Tibial nerve (tissue), 4 donors: ENCODE measurements at places on chromosomes 11 and 22. TPM values are rescaled to one million over a fixed set of nuclear protein-coding genes. Genes with fewer than 3 reads are reported as not detected.

PNPLA5 gene
- total RNA-seq: not detected

RAG2 gene
- total RNA-seq: not detected

RASD2 gene
- total RNA-seq: 1.5 TPM

KCNQ1 gene
- total RNA-seq: 11.4 TPM

ESAM gene
- total RNA-seq: 45.9 TPM

PRR5L gene
- total RNA-seq: 8.8 TPM

DNA sequence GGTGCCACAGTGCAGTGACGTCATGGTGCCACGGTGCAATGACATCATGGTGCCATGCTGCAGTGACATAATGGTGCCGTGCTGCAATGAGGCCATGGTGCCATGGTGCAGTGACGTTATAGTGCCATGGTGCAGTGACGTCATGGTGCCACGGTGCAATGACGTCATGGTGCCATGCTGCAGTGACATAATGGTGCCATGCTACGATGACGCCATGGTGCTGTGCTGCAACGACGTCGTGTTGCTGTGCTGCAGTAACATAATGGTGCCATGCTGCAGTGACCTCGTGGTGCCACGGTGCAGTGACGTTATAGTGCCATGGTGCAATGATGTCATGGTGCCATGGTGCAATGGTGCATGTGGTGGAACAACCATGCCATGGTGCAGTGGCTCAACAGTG, 45.3 kb downstream of the DHCR7 start:
- no peak overlapping the region for H3K4me3 ChIP-seq
- H3K4me1 ChIP-seq: no peaks in the 10 kb centered on the region
- H3K36me3 ChIP-seq: no peaks in the 10 kb centered on the region
- no peak overlapping the region for H3K27ac ChIP-seq

- H3K4me1 ChIP-seq: no peaks in the 10 kb centered on the region
- no peak for DNase-seq
- H3K36me3 ChIP-seq: no peaks in the 10 kb centered on the region
- no peaks in the 10 kb centered on the region for H3K27me3 ChIP-seq
- H3K27ac ChIP-seq: no peak overlapping the region
Observed at GRCh38 chr11:94790661-94791180, 22.6 kb downstream of the AMOTL1 start.

- no peaks in the 10 kb centered on the region for H3K27me3 ChIP-seq
- no peak overlapping the region for H3K27ac ChIP-seq
- H3K4me3 ChIP-seq: no peak overlapping the region
- no peaks in the 10 kb centered on the region for H3K36me3 ChIP-seq
Observed at GRCh38 chr11:46513934-46514342, 79.9 kb downstream of the AMBRA1 start.

GRCh38 chr11:9399466-9399865, 15.0 kb downstream of the IPO7 start:
- no peak overlapping the region for H3K4me3 ChIP-seq
- H3K4me1 ChIP-seq: no peaks in the 10 kb centered on the region
- no peaks in the 10 kb centered on the region for H3K36me3 ChIP-seq

- no peak overlapping the region for H3K4me3 ChIP-seq
- no peaks in the 10 kb centered on the region for H3K36me3 ChIP-seq
Observed at GRCh38 chr11:117953024-117953671, 23.9 kb upstream of the TMPRSS13 start.

DNA sequence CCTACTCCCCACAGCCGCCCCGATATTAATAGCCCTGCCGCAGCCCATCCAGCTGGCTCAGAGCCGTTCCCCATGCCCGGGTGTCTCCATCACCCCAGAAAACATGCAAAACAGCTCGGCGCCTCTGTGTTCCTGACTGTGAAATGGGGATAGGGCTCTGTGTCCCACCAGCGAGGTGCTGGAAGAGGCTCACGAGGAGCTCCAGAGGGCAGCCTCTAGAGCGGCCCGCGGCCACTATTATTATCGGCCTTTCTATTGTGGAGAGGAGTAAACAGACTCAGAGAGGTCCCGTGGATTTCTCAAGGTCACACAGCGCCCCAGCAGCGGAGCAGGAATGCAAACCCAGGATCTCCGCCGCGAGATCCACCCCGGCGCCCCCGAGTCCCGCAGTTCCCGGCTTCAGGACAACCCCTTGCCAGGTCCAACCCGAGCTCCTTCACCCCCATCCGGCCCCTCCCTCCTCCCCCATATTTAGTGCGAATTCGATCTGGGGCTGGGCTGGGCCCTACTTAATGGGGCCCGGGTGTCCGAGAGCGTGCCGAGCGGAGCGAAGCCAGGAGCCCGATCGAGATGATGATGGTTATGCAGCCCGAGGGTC, at the start of gene ACTN3:
Gene ACTN3, plus strand, starts transcription at position 536 of the 598 bp plus-strand sequence. Its CDS starts 35 bp downstream, at position 571.
- DNase-seq: peak; percentile 29
- no peaks in the 10 kb centered on the region for H3K27me3 ChIP-seq
- peaks cover 22% of the 10 kb centered on the region for H3K36me3 ChIP-seq
- peak within 1 kb of the TSS; percentile 27 for H3K27ac ChIP-seq
- peak within 1 kb of the TSS; percentile 70 for H3K4me3 ChIP-seq
- peaks cover 16% of the 10 kb centered on the region for H3K4me1 ChIP-seq

DNA sequence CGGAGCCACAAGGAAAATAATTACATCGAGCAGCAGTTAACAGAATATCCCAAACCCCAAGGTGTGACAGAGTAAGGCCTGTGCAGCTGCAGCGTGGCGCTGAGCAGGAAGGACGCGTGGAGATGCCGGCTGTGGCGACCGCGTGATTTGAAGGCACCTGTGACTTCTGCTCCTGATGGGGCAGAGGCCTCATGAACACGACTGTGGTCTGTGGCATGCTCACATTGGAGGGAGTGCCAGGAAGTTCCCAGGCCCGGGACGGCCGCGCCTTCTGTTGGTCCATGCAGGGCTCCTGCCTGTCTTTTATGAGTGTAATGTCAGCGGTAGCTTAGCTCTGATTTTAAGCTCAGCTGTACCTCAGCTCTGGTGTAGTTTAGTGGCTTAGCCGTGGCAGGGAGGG, 50.4 kb downstream of the TPCN2 start:
- no peak overlapping the region for H3K27ac ChIP-seq
- no peaks in the 10 kb centered on the region for H3K27me3 ChIP-seq
- H3K4me3 ChIP-seq: no peak overlapping the region
- H3K4me1 ChIP-seq: peaks cover 20% of the 10 kb centered on the region
- DNase-seq: no peak

DNA sequence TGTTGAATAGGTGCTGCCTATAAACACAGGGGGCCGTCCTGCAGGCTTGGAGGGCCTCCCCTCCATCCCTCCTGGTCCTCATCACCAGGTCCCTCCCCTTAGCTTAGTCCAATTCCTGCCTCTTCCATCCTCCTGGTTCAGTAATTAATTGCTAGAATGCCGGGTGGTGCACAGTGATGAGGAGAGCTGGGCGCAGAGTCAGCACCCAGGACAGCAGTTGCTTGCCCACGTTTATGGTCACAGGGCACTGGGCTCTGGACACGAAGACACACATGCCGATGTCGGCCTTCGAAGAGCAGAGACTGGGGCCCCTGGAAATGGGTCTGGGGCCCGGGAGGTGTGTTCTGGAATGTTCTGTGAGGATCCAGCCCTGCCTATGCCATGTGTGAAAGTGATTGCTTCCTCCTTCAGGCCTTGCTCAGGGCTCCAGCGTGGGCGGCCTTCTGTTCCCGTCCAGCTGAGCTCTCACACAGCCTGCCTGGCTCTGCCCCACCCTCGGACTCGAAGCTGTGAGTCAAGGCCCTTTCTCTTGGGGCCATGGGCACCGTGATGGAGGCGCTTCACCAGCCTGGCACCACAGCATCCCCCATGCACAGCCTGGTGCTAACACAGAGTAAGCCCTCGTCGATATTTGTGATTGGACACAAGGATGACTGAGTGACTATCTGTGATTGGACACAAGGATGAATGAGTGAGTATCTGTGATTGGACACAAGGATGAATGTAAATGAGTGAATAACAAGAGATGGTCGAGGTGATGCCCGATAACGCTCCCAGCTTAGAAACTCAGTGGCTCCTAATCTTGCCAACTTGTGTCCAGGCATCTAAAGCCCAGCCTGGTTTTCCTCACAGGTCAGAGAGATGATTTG, 884.7 kb downstream of the BRD1 start:
- H3K4me3 ChIP-seq: no peak overlapping the region
- no peaks in the 10 kb centered on the region for H3K27me3 ChIP-seq
- DNase-seq: no peak
- H3K4me1 ChIP-seq: no peaks in the 10 kb centered on the region
- no peaks in the 10 kb centered on the region for H3K36me3 ChIP-seq
- H3K27ac ChIP-seq: no peak overlapping the region

DNA sequence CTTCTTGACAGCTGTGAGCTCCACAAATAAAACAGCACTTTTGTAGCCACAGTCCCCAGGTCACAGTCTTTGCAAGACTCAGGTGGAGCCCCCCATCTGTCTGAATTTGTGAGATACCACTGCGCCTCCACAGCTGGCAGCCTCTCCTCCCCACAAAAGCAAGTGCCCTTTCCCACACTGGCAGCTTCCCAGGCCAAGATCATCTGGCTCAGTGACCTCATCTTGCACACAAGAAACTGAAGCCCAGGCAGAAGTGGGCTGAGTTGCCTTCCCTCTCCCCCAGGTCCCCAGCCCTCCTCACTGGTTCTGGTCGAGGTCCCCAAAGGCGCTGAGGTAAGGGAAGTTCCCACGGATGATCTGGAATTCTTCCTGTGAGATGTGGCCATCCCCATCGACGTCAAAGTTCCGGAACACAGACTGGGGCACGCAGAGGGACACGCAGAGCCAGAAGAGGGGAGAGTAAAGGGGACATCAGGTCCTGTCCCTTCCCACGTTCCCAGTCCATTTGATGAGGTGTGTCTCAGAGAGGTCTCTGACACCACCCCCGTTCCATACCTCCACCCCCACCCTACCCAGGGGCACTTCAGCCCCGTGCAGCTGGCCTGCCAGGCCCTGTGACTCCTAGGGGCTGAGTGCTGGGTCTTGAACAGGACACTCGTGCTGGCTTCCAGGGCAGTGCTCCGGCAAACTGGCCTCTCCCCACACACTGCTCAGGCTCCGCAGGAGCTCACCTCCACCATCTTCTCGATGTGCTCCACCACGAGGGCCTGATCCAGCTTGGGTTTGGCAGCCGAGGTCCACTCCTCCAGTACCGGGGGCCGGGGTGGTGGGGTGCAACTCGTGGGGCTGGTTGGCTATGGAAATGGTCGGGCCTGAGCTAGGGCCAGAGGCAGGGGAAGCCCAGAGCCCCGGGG, 8.9 kb downstream of the RASGRP2 start:
- no peaks in the 10 kb centered on the region for H3K4me1 ChIP-seq
- H3K36me3 ChIP-seq: peaks cover 7% of the 10 kb centered on the region
- no peak overlapping the region for H3K27ac ChIP-seq
- no peak for DNase-seq
- H3K4me3 ChIP-seq: no peak overlapping the region
- H3K27me3 ChIP-seq: no peaks in the 10 kb centered on the region

DNA sequence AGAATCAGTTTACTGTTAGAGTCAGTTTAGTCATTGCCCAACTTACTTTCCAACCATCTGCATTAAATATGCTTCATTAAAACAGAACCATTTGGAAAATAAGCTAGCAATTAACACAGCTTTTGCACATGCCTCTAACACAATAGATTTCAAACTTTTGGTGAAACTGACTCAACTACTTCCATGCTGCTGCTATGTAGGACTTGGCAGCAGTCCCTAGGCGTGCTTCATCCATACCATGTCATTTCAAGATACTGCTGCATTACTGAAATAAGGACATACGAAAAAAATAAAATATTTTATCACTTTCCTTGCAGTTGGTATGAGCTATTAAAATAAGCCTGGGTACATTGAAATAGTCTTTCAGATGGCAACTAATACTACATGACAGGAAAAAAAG, 65.5 kb upstream of the SOX6 start:
- DNase-seq: no peak
- no peak overlapping the region for H3K4me3 ChIP-seq
- H3K27me3 ChIP-seq: no peaks in the 10 kb centered on the region
- H3K4me1 ChIP-seq: peaks cover 11% of the 10 kb centered on the region

DNA sequence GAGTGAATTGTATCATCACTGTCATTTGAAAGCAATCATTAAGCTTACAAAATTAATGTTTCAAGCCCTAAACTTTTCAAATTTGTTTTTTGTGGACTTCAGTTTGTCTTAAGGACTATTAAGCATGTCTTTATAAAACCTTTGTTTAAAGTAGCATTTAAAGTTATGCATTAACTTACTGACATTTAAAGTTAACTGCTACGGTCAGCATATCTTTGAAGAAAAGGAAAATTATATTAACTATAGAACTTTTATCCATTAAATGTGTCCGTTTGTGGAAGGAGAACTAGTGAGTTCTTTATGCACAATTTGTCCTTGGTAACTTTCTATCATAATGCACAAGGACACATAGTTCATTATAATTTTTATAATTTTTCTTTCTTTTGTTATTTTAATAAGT, 103.4 kb downstream of the FANCF start:
- no peaks in the 10 kb centered on the region for H3K36me3 ChIP-seq
- no peaks in the 10 kb centered on the region for H3K27me3 ChIP-seq
- no peaks in the 10 kb centered on the region for H3K4me1 ChIP-seq
- no peak overlapping the region for H3K4me3 ChIP-seq
- DNase-seq: no peak
- H3K27ac ChIP-seq: no peak overlapping the region

- H3K4me1 ChIP-seq: no peaks in the 10 kb centered on the region
- no peak overlapping the region for H3K4me3 ChIP-seq
- DNase-seq: no peak
- no peaks in the 10 kb centered on the region for H3K27me3 ChIP-seq
- no peak overlapping the region for H3K27ac ChIP-seq
Observed at GRCh38 chr22:49525360-49525759, 302.3 kb downstream of the BRD1 start.

DNA sequence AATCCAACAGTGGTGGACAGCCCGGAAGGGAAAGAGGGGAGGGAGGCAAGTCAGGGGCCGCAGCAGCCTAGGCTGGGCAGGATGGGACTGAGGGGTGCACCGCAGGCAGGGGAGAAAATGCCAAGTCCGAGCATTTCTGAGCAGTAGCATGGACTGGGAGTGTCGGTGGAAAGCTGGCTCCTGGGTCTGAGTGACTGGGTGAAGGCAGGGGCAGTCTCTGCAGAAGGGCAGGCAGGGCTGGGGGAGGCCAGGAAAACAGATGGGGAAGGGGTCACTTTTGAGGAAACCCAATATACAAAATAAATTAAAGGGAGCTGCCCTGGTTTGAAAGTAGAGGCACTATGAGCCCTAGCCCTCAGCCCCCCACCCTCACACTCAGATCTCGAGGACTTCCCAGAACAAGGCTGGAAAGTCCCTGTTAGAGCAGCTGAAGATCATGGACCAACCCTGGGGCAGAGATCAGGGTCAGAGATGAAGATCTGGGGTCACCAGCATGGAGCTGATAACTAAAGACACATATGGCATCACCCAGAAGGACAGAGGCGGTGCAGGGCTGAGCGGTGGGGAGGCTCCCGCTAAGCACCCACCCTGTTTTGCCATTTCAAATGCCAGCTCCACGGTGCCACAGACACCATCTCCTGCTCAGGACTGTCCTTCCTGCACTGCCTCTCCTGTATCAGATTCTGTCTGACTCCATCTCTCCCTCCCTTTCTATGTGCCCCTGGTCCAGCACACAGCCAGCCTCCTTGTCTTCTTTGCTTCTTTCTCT, 32.4 kb upstream of the ETS1 start:
- no peak overlapping the region for H3K27ac ChIP-seq
- no peaks in the 10 kb centered on the region for H3K36me3 ChIP-seq
- DNase-seq: no peak
- H3K27me3 ChIP-seq: no peaks in the 10 kb centered on the region
